Iris pigment epithelial cell (primary cell): ENCODE measurements at places on chromosomes 1 and 21.

- peak; percentile 72 for DNase-seq
These were observed 39.1 kb upstream of the PRSS38 start for GRCh38 chr1:227776331-227776771.

DNA sequence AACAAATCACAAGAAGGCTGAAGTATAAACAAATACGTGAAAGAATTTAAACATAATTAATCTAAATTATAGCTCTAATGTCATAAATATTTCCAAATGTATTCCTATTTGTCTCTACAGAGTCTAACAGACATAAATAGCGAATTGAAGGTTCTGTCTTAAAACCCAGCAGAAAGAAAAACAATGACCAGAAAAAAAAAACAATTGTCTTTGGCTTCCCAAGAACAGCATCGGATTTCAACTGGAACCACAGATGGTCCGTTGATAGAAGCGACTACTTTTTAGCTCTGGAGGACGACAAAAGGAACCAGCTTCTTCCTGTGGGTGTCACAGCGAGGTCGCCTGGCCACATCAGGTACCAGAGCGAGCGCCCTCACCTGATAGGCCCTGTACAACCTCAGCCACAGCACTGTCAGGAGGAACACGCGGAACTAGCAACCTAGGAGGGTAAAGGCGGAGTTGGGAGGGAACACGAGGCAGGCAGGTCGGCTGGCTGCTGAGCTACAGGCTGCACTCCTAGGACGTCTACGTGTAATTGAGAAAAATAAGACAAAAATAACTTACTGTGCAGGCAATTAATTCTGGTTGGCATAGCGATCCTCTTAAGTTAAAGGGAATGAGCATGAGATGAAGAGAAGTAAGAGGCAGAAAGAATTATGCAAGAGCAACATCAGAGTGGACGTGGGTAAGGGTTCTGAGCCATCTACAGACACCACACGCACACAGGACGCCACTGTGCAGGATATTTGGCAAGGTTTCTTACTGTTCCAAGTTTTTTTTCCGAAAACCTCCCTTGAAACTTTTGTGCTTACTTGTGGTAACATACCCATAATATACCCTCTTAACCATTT, 16.7 kb upstream of the PRDM15 start:
- peak; percentile 29 for DNase-seq

- DNase-seq = no peak
These were observed 27.0 kb upstream of the DYRK1A start for GRCh38 chr21:37339552-37339939.

- peak; percentile 38 for DNase-seq
These were observed 449 bp downstream of the EPS15 start for GRCh38 chr1:51518586-51519047.

GRCh38 chr21:20701235-20701634, 297.0 kb upstream of the NCAM2 start:
- no peak for DNase-seq

GRCh38 chr1:40273547-40274166, 15.6 kb downstream of the ZMPSTE24 start:
- no peak for DNase-seq

DNA sequence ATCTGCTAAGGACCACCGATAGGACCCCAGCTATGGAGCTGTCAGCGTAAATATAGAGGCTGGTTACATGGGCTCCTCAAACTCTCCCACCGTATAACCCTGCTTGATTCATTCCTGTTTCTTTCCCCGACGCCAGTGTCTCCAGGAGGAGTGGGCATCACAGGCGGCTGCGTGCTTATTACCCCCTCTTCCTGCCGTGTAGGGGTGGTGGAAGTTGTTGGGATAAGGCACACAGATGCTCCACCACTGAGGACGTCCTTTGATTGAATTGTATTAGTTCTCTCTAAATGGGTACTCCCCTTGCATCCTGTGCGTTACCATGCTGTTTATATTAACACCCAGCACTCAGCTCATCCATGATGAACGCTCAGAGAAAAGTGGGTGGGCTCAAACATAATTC, 104.6 kb downstream of the ZBTB18 start:
- no peak for DNase-seq

GRCh38 chr1:42961312-42962091, 2.8 kb upstream of the SLC2A1 start:
- DNase-seq = no peak

DNA sequence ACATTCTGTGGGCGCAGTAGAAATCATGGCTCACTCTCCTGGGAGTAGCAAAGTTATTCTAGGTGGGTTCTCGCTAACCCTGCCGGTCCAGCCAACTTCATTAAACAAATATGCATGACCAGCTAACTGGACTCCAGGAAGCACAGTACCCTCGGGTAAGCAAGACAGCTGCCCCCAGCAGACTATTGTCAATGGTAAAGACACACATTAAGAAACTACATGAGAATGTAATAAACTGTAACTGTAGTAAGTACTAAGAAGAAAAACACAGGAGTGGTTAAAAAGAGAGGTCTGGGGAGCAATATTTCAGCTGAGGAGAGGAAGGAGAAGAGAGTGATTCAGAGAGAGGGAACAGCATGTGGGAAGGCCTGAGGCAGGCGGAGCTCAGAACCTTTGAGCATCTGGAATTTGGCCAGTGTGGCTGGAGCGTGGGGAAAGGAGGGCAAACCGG, 7.4 kb downstream of the SLC2A5 start:
- no peak for DNase-seq

- no peak for DNase-seq
These were observed 39.5 kb downstream of the RGS8 start for GRCh38 chr1:182644886-182645285.

- no peak for DNase-seq
These were observed 9.9 kb downstream of the MYOM3 start for GRCh38 chr1:24101796-24102586.

- no peak for DNase-seq
These were observed 17.3 kb upstream of the PKNOX1 start for GRCh38 chr21:42956824-42957630.

GRCh38 chr21:42156690-42157605, 62.0 kb upstream of the ABCG1 start:
- DNase-seq = peak; percentile 13

- peak; percentile 31 for DNase-seq
These were observed 15.9 kb upstream of the IFNAR1 start for GRCh38 chr21:33308586-33309490.

DNA sequence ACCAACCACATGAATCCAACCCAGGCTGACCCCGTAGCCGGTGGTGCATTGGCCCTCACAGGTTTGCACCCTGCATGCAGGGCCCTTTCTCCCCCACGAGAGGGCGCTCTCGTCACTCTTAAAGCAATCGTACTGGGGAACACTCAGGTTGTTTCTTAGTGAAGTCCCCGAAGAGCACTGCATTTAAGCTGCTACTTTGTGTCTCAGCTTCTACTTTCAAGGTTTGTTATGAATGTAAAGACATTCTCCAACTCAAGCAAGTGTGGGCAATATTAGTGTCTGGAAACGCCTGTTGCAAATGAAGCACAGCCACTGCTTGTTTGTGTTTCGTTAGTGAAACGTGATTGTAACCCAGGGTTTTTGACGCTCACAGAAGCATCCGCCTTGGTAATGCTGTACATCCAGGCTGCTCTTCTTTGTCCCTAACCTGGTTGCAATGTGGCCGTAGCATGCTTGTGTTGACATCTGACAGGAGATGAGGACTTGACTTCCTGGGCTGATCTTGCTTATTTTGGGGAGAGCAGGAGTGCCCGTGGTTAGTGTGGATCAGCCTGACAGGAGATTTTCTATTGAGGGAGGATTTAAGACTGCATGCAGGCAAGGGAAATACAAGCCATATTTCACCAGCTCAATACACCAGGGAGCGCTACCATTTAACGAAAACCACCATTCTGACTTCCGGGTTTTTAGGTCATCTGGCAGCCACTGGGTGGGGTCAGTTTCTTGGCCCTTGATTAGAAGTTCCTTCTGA, 79.8 kb downstream of the ST6GALNAC3 start:
- peak; percentile 71 for DNase-seq

GRCh38 chr1:157183870-157184269, 45.7 kb upstream of the ETV3 start:
- no peak for DNase-seq

- DNase-seq = no peak
These were observed 182.6 kb upstream of the LYPLAL1 start for GRCh38 chr1:218991089-218991488.

GRCh38 chr21:22880573-22880972, 1882.4 kb downstream of the NCAM2 start:
- no peak for DNase-seq

DNA sequence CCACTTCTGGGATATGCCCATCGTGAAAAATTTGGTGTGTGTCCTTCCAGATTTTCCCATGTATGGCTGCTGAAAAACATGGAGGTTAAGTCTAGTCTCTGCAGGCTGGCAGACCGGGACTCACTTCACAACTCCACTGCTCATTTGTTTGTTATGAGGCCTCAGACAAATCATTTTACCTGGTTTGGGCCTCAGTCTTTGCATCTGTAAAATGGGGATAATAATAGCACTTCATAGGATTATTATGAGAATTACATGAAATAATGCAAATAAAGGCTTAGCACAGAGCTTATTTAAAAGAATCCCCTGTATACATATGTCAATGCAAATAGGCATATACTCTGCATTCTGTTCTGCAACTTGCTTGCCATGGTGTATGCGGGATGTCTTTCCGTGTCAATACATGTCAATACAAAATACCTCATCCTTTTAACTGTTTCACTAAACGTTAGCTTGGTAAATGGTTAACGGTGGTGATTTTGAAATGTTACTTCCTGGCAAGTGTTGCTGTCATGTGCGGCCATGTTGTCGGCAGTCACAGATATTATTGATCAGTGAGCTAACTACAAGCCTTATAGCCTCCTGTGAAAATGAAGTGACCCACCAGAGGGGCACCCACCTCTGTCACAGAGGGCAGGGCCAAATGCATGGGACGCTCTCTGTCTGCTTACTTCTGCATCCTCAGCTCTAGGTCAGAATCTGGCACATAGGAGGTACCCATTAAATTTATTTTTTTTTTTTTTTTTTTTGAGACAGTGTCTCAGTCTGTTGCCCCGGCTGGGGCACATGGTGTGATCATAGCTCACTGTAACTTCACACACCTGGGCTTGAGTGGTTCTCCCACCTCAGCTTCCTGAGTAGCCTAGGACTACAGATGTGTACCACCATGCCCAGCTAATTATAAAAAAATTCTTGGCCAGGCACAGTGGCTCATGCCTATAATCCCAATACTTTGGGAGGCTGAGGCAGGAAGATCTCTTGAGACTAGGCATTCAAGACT, 4.3 kb downstream of the LCK start:
- no peak for DNase-seq

DNA sequence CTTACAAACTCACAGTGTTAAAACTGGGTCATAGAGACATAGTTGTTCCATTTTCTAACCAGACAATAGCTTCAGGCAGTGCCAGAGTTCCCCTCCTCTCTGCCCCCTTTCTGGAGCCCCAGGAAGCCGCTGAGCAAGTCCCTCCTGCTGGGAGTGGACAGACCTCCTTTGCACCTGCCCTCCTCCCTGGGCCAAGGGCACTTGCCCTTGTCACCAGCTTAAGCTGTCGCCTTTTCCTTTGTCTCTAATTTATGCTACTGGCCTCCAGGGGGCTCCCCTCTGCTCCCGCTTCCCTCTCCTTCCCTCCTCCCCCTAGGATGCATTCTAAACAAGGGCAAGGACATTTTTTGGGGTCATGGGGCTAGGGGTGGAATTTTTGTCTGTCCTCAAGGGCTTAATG, 182.4 kb downstream of the MIS18A start:
- DNase-seq = no peak

DNA sequence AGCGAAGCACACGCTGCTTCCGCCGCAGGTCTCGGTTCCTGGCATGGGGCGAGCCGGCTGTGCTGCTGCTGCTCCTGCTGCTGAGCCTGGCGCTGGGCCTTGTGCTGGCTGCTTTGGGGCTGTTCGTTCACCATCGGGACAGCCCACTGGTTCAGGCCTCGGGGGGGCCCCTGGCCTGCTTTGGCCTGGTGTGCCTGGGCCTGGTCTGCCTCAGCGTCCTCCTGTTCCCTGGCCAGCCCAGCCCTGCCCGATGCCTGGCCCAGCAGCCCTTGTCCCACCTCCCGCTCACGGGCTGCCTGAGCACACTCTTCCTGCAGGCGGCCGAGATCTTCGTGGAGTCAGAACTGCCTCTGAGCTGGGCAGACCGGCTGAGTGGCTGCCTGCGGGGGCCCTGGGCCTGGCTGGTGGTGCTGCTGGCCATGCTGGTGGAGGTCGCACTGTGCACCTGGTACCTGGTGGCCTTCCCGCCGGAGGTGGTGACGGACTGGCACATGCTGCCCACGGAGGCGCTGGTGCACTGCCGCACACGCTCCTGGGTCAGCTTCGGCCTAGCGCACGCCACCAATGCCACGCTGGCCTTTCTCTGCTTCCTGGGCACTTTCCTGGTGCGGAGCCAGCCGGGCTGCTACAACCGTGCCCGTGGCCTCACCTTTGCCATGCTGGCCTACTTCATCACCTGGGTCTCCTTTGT, 2.6 kb downstream of the TAS1R3 start:
- DNase-seq = no peak

GRCh38 chr21:15206514-15206913, 141.7 kb upstream of the NRIP1 start:
- no peak for DNase-seq

GRCh38 chr21:34909492-34910292, 139.4 kb downstream of the RUNX1 start:
- DNase-seq = no peak

GRCh38 chr1:204870160-204870912, at the start of gene NFASC:
NFASC (plus strand) TSS chr1:204870862; CDS start chr1:204944316, 73,454 bp downstream.
- no peak for DNase-seq

- DNase-seq = peak; percentile 80
These were observed 59.2 kb downstream of the ABCA4 start for GRCh38 chr1:94061513-94062443.

DNA sequence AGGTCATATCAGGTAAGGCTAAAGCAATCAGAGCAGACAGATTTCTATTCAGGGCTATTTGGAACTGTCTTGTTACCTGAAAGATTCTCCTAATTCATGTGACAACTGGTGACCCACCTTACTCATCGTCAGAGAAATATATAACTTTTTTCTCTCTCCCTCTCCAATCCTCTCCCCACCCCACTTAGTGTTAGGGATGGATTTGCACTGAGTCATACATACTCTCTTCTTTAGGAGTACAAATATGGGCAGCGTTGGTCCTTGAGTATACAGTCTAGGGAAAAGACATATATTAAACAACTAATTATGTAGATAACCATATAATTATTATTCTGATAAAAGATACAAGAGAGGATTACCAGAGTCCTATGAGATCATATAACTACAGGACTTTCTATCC, 246.3 kb downstream of the HHIPL2 start:
- DNase-seq = no peak

DNA sequence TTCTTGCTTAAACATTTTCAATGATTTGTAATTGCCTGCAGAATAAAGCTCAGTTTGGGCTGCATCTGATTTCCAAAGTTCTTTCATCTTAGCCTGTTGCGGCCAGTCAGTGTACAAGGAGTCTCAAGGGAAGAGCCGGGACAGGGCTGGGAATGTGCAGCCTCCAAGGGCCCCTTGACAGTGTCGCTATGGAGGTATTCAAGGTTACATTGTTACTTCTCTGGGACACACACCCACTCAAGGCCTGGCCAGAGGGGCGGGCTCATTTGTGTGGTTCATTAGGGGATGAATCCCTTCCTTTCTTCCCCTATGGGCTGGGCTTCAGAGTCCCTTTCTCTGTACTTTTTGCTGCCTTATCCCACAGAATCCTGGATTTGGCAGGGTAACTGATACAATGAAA, 107.6 kb upstream of the CSF3R start:
- DNase-seq = no peak

- DNase-seq = no peak
These were observed 8.8 kb downstream of the ATPAF1 start for GRCh38 chr1:46659307-46659870.

- DNase-seq = no peak
These were observed 70.2 kb downstream of the NFIA start for GRCh38 chr1:61152469-61153105.
